Cerebellar nuclear complex (tissue), 1 donor: ENCODE measurements at places on chromosomes 16 and 17.

DNA sequence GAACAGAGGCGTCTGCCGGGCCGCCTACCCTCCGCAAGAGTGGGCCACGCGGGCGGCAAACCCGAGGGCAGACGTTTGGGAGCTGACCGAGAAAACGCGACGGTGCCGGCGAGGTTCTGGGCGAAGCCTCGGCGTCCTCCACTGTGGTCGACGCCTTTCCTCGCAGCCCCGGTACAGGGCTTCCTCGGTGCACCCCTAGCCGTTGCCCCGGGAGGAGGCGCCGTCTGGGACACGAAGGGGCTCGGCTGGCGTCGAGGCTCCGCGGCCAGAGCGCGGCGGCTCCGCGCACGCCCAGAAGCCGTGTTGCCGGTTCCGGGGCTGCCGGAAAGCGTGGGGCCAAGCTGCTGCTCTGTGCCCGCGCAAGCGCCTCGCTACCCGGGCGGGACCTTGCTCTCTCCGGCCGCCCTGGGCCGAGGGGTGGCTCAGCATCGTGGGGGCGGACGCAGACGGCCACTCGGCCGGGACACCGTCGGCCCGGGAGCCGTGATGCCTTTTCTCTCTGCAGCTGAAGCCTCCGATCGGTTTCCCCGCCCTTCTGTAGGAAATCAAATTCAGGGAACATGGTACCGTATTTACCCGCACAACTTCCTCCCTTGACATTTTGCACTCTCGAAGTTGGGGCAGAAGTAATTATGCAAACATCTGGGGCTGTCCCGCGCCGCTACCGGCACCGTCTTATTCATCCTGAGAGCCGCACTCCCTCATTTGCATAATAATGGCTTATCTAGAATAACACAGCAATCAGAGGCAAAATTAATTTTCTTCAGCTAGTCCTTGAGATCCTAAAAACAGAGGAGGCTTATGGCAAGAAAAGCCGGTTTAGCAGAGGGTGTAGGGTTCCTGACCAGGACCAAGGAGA lies 7.3 kb upstream of the CBX8 start:
- no peak for DNase-seq

DNA sequence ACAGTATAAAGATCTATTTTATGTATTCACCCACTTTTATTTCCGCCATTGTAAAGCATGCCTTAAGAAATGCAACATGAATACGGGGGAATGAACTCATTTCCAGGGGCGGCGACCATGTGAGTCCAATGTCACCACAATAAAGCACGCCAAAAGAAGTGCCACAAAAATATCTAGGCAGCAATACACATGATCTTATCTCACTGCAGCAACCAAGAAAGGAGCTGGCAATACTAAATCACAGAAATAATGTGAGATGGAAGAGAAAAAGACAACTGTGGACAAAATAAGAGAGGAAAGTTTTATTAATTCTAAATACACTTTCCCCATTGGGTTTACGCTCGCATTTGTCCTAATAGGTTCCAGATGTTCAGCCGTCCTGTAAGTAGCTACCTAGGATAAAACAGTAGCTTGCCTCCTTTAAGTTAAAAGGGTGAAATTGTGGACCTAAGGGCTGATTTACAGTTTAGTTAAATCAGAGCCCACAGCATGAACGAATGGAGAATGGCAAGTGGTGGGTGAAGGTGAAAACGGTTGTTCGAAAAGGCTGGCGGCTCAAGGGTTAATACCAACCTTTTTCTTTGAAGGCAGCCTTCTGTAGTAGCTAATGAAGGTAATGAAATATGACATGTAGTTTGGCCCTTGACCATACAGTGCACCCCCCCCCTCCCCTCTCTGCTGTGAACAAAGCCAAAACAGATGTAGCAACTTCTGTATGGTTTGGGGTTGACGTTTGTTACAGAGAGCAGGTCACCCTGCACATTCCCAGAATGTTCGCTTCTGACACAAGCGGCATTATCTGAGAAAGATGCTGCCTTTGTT lies 504.2 kb upstream of the PSMD7 start:
- DNase-seq: no peak

DNA sequence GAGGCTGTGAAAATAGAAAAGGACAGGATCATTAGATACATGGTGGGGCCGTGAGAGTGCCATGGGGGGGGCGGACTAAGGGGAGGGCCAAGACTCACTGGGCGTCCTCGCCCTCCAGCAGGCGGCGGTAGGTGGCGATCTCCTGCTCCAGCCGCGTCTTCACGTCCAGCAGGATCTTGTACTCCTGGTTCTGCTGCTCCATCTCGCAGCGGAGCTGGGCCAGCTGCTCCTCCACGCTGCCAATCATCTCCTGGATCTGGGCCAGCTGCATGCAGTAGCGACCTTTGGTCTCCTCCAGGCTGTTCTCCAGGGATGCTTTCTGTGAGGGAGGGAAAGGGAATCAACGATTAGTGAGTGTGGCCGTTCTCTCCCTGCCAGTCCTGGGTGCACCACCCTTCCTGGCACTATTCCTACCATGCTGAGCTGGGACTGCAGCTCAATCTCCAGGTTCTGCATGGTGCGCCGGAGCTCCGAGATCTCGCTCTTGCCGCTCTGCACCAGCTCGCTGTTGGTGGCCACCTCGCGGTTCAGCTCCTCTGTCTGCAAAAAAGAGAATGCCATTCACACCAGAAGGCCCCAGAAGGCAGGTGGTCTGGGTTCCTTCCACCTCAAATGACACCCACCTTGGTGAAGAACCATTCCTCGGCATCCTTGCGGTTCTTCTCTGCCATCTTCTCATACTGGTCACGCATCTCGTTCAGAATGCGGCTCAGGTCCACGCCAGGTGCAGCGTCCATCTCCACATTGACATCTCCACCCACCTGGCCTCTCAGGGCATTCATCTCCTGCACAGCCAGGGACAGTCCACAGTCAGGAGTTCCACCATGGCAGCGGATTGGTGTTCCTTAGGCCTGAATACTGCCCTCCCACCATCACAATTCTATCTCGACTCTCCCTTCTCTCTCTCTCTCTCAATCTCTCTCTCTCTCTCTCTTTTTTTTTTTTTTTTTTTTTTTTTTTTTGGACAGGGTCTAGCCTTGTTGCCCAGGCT lies 3.3 kb downstream of the KRT14 start:
- DNase-seq: no peak

- DNase-seq: no peak
Measured at GRCh38 chr17:66602659-66603384, 232.1 kb upstream of the CACNG5 start.

DNA sequence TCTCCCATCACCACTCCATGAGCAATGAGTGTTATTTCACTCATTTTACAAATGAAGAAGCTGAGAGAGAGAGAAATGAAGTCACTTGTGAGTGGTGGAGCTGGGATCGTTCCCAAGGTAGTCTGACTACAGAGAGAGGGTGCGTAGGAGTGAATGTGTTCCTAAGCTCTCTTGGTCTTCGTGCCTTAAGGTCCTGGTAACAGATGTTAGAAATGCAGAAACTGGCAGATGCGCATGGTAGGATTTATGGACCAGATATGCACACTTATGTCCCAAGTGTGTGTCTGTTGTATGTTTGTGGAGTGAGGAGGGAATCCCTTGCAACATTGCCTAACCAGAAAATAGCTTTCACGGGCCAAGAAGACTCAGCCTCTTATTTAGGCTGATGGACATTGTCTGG lies 93.2 kb upstream of the ZNF469 start:
- DNase-seq: no peak

- no peak for DNase-seq
Measured at GRCh38 chr17:31427684-31428083, 36.2 kb downstream of the RAB11FIP4 start.

DNA sequence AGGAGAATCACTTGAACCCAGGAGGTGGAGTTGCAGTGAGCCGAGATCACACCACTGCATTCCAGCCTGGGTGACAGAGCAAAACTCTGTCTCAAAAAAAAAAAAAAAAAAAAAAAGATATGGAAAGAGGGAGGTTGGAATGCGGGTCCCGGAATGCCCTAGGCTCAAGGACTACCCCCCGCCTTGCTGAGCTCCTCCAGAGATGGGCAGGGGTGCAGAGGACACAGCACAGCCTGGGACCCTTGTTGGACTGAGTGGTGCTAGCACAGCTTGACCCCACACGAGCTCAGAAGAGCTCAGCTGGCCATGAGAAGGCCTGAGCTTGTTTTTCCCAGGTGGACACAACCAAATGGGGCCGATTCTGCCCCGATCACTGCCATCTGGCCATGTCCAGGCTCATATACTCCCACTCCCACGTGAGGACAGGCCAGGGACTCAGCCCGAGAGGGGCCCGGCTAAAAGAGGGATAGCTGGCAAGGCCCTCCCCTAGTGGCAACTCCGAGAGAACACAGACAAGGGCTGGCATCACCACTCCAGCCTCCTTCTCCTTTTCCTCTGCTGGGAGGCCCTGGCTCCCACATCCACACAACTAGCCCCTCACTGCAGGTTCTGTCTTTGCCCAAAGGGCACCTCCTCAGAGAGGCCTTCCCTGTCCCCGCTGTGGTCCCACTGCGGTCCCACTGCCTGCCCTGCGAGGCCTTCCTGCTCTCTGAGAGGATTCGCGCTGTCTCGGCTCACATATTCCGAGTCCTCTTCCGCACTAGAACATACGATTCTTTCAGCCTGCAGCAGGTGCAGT lies 11.0 kb downstream of the SGCA start:
- no peak for DNase-seq

DNA sequence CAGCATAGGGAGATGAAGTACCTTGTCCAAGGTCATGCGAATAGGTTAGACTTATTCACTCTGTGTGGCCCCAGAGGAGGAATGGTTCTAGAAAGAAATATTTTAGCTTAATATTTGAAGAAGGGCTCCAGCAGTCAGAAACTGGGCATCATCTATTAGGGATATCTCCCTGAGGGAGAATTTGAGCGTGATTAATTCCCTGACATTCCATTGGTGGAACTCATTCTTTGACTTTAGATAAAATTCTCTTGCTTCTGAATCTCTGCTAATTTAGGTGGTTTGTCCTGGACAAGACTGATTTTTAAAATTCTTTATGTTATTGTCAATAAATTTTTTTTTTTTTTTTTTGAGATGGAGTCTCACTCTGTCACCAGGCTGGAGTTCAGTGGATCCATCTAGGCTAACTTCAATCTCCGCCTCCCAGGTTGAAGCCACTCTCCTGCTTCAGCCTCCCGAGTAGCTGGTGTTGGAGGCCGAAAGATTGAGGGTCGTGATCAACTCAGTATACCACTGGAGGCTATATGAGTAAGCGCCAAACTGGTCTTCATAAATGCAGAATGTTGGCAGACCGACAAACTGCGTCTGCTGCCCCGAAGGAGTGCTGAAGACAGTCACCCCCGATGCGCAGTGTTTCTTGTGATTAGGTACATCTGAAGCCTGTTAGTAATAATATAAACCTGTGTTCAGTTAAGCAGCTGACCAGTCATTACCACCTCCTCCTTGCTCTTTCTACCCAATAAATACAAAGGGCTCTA lies 267.9 kb upstream of the HSBP1 start:
- DNase-seq: no peak

DNA sequence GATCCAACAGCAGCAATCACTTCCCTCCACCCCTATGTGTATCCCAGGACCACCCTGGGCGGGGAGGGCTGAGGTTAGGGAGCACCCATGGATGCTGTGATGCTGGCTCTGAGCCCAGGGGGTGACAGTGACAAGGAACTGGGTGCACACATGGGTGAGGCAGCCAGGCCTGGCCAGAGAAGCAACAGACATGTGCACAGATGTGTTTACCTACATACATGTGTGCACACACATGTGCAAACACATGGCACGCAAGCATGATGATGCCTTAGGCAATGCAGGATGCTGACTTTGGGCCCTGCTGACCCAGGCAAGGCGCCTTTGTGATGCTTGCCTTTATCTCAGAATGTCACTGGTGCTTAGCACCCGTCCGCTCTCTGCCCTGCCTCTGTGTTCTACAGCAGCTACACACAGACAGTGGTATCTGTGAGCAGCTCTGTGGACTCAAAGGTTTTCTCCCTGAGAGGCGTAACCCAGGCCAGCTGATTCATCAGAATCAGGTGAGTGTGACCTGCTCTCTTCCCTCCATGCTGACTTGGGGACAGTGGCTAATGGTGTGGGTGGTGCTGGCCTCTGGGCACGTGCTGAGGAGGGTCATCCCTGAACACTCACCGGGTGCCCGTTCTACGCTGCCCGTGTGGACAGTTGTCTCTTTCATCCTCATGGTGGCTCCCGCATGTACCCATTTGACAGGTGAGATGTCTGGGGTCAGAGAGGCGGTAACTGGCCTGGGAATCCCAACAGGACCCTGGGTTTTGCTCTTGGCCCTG lies 38.5 kb upstream of the KSR1 start:
- DNase-seq: no peak

DNA sequence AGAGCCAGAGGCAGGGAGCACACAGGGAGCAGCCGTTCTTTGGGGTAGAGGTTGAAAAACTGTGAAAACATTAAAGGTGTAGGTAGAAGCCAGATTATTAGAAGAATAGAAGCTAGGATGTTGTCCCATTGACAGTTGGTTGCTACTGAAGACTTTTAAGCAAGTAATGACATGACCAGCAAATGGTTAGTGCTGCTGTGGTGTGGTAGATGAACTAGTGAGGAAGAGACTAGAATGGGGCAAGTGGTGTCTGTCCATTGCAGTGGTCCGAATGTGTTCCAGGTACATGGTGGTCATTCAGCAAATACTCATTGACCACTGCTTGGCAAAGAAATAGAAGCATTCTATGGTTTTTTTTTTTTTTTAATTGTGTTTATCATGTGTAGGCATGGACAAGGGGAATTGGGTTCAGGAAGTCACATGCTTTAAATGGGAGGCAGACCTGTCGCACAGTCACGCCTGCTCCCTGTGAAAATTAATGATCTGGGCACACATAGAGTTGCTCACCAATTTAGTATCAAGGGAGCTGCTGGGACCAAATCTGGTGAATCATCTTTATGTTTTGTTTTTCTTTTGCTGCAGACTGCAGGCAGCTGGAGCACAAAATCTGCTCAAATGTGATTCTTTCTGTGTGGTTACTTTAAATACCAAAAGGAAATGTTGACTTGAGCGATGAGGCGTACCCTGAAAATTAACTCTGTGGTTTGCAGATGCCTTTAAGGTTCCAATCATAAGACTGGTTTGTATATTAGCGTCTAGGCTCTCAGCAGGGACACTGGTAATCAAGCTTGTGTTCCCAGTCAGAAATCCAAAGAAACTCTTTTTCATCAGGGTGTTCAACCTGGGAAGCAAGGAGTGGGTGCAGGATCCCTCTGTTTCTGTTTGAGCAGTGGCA lies 30.7 kb downstream of the YPEL2 start:
- DNase-seq: no peak

DNA sequence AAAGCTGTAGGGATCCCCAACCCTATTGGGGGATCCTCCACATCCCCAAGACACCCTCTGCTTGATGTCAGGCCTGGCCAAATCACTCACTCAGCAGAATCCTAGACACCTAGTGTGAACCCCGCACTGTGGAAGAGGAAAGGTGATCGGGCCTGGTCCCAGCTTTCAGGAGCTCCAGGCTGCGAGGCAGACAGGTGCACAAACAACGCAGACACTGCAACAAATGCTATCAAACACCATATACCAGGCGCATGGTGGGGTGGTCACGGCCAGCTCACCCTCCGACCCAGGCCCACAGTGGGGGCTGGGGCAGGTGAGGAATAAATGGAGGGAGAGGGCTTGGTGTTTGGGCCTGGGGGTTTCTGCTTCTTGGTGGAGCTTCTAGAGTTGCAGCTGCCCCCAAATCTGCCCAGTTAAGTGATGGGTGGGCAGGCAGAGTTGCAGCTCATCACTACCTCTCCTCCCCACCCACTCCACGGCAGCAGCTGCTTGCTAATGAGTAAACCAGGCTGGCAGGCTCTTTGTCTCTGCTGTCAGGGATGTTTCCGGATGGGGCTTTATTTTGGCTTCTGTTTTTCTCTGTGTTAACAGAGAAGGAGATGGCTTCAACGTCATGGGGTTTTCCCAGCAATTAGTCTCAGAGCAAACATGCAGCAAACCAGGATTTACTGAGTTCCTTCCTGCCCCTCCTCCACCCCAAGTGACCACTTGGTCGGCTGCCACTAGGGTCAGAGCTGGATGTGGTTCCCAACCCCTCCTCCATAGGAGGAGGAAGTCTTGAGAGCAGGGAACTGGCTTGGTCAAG lies 46.6 kb downstream of the PECAM1 start:
- DNase-seq: no peak
